ENCODE measurements at places on chromosomes 7 and 10.

DNA sequence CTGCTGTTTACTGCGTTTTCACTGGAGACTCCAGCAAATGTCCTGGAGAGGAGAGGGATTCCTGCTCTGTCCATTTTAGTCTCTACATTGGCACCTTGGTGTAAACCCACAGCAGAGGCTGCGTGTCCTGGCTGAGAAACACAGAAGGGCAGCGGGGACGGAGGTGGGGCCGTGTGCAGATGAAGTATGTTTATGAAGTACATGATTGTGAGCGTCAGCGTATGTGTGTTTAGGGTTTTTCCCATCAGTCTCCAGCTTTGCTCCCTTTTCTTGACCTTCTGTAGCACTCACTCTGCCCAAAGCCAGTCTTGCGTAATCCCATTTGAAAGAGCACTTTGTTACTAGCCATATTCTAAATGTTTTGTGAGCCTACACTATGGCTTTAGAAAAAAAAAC is 750.7 kb upstream of the SORCS1 start:
- DNase-seq = no peak

- DNase-seq = no peak
Observed at GRCh38 chr7:45470031-45470430, 104.1 kb upstream of the ADCY1 start.

DNA sequence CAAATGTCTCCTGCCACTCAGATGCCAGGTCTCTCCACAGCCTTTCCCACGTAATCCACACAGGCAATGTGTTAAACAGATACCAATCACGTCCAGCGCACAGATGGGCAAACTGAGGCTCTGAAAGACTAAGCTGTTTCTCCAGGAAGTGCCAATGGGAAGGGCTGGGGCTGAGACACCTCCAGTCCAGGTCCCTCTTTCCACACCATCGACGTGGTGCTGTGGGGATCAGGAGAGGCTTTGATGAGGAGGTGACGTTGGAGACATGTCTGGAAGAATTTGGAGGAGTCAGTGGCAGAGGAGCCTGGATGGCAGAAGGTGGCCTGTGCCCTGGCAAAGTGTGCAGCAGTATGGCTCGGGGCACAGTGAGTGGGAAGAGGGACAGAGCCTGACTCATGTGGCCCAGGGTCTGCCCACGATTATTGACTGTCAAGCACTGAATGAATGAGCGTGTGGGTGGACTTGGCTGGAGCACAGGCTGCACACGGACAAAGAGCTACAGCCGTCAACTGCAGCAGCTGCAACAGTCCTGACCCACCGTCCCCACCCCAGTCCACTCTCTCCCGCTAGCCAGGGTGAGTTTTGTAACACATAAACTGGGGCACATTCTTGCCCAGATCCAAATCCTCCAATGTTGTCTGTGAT is 40.8 kb upstream of the HSPA12A start:
- DNase-seq = no peak

DNA sequence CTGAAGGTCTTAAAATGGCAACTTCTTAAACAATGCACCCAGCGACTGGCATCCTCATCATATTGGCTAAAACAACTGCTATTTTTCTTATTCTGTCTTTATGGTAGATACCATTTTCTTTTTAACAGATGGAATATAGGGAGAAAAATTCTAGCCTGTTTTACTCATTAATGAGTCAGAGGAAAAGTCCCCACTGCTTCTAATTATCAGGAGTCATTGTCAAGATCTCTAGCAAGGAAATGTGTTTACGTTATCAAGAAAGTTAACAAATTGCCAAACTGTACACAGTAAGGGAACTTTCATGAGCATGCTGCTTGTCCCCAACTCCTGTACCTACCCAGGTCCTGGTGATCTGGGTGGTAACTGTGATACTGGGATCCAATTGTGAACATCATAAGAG is 117.7 kb upstream of the KIAA1217 start:
- DNase-seq = no peak
